ENCODE measurements at places on chromosomes 13 and 19.

- DNase-seq, result no peak
Observed at GRCh38 chr13:27117952-27118351, 53.7 kb downstream of the USP12 start.

DNA sequence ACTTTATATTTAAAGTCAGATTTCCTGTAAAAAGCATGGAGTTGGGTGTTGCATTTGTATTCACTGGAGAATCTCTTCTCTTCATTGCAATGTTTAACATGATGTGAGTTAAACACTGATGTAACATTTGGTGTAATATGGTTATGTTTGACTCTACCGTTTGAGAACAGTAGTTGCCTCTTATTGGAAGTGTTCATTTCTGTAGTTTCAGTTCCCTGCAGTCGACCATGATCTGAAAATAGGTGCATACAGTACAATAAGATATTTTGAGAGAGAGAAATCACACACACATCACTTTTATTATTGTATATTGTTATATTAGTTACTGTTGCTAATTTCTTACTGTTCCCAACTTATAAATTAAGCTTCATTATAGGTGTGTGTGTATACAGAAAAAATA, 105.2 kb upstream of the SPACA7 start:
- no peak for DNase-seq

GRCh38 chr19:13797870-13798269, 2.6 kb downstream of the ZSWIM4 start:
- no peak for DNase-seq

GRCh38 chr13:98883998-98884397, 93.9 kb downstream of the DOCK9 start:
- DNase-seq, result no peak

DNA sequence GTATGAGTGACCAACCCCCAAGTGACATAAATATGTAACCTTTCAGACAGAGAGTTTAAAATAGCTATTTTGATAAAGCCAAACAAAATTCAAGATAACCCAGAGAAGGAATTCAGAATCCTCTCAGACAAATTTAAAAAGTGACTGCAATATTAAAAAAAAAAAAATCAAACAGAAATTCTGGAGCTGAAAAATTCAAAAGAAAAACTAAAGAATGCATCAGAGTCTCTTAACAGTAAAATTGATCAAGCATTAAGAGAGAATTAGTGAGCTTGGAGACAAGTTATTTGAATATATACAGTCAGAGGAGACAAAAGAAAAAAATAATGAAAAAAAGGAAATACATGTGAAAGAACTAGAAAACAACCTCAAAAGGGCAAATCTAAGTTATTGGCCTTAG, 53.1 kb upstream of the ATXN8OS start:
- DNase-seq, result no peak

DNA sequence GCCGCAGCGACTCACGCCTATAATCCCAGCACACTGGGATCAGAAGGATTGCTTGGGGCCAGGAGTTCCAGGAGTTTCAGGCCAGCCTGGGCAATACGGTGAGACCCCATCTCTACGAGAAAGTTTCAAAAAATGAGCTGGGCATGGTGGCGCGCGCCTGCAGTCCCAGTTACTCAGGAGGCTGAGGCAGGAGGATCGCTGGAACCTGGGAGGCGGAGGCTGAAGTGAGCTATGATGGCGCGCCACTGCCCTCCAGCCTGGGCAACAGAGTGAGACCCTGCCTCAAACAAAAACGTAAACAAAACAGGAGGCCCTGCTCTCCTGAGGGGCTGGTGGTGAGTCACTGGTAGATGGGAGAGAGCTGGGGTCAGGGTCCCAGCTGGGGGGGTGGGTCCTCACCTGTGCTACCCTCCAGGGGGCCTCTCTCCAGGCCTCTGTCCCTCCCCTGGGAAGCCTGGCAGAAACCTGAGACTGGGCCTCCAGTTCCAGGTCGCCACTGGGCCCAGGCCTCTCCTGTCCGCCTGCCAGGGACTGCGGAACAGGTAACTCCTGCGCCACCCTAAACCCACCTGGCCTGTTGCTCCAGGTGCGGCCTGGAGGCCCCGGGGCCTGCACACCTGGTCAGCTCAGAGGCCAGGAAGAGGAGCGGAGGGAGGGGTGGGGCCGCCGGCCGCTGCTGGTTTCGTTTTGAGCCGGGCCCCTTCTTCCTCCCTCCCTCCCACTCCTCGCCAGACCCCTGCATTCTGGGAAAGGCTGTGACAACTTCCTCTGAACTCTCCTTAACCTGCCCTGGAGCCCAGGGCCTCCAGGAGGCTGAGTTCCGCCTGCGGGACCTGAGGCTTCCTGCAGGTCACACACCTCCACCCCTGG, 17.2 kb upstream of the ZBTB7A start:
- DNase-seq, result no peak

GRCh38 chr13:21703846-21704245, 33.0 kb downstream of the FGF9 start:
- no peak for DNase-seq

- DNase-seq, result no peak
Observed at GRCh38 chr19:57559008-57559403, 657 bp downstream of the ZNF550 start.

DNA sequence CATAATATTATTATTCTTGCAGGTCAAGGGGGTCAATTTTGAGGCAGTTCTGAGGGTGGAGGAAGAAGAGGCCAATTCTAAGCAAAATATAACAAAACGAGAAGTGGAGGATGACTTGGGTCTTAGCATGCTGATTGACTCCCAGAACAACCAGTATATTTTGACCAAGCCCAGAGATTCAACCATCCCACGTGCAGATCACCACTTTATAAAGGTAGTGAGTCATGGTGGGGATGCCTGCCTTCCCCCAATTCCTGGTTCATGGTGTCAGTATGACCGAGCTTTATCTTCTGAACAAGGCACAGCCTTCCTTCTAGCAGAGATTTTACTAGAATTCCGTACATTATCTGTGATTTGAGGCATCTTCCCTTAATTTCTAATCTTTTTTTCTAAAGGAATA, 9.4 kb upstream of the DCUN1D2 start:
- DNase-seq, result no peak

DNA sequence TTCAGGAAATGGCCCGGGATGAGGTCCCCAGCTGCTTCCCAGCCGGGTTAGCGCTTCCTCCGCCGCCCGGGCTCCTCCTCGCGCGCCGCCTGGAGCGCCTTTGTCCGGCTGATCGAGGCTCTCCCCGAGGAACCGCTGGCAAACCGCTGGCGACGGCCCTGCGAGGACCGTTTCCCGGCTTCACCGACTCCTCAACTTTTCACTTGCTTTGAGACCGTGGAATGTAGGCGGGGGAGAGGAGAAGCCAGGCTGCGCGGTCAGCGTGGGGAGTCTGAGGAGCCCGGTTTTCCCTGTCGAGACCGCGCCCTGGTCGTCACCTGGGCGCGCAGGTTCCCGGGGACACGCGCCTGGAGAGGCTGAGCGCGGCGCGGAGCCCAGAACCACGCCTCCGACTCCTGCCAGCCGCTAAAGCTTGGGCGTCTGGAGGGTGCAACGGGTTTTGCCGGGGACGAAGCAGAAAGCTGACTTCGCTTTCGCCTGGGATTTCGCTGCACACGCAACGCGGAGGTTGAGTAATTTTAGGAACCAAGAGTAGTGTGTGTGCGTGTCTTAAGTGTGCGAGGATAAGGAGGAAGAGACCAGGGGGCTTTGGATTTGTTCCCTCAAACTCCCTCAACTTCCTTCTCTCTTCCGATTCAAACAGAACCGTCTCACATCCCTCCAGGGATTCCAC, 7.3 kb upstream of the DGKH start:
- DNase-seq, result no peak

DNA sequence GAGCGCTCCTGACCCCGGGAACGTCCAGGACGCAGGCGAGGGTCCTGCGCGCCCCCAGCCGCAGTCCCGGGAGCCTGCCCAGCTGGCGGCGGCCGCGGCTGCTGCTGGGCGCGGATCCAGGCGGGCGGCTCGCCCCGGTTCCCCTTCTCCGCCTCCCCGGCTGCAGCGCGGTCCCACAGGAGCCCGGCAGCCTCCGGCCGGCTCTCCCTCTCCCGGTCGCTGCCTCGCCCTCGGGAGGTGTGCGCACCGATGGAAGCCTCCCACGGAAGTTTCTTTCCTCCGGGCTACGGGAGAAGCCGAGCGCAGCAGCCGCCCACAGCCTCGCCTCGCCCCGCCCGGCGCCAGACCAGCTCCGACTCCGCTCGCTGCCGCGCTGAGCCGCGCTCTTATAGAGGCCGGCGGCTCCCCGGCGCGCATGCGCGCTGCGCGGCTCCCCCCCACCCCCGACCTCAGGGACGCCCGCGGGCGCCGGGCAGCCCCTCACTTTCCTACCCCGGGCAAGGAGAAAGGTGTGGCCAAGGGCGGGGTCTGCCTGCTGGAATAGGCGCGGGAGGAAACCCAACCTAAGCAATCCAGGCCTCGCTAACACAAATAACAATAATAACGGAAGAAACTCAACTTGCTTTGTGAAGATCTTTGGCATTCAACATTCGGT, at the start of gene SHISA2:
TSS of gene SHISA2 (minus strand) at position 360 of the 655 bp plus-strand sequence. CDS start 1,041 bp downstream, outside the sequence.
- DNase-seq, result peak; percentile 37

DNA sequence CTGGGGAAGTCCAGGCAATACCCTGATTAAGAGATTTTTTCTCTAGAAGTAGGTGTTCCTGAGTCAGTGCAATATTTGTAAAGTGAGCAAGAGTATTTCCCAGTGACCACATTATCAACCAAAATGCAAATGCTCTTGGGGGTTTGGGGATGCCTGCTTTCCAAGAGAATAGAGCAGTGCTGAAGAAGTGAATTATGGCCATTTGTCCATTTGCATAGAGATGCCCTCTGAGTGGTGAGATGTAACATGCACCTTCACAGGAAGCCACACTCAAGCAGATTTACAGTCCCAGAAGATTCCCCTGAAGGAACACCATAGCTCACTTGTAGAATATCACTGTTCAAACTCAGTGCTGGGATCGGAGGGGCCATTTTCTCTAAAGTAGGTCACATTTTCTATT, 71.8 kb downstream of the TNFSF11 start:
- DNase-seq, result no peak

DNA sequence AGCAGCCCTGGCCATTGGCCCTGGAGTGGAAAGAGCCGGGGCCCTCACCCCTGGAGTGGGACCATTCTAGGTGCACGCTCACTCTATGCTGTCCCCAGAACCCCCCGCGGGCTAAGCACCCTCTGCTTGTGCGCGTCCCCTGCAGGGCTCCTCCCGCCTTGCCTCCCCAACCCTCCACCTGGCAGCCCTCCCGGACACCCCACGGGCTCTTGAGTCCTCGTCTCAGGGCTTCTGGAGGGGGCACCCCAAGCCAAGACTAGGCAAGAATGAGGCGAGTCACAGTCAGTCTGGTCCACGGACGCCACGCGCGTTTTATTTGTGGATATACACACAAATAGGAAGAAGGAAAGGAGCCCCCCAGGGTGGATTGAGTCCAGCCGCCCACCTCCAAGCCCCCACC, 7.0 kb upstream of the TMEM161A start:
- no peak for DNase-seq

DNA sequence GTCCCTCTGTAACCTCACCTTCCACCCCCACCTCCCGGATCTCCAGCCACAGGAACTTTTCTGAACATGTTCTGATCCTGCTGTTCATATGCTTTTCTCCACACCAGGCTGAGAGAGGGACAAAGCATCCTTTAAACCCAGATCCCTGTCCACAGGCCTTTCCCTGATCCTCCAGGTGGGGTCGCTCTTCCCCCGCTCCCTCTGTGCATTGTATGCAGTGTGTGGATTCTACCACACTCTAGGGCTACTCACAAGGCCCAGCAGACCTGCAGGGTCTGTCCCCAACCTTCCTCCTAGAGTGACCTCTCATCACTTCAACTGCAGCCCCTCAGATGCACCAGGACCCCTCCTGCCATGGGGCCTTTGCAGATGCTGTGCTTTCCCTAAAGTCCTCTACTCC, 1200.6 kb downstream of the UQCRFS1 start:
- DNase-seq, result peak; percentile 77

DNA sequence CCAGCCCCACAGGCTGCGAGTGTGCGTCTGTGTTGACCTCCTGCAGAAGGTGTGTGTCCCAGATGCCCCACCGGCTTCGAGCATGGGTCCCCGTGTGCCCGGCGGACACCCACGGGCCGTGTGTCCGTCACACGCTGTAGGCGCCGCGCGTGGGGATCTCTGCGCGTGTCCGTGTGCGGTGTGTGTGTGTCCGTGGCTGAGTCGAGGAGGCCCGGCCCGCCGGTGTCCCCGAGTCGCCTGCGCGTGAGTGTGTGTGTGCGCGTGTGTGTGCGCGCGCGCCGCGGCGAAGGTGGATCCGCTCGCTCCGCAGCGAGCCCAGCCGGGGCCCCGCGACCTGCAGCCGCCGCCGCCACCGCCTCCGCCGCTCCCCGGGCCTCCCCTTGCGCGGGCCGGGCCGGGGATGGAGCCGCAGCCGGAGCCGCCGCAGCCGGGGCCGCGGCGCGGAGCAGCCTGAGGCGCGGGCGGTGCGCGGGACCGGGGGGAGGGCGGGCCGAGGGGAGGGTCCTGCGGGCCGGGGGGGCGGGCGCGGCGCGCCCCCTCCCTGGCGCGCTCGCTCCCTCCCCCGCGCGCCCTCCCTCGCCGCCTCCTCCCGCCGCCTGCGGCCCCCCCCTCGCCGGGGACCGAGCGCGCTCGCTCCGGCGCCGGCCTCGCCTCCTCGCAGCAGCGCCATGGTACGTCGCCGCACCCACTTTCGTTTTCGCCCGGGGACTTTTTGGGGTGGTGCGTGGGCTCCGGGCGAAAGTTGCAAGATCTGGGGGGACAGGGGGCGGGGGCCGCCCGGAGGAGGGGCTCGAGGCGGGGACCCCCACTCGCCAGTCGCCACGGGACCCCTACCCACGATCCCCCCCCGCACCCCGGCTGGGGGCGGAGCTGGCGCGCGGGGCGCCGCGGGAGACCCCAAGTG, 7.1 kb upstream of the NFIC start:
- DNase-seq, result peak; percentile 89

GRCh38 chr19:12800466-12800770, 1.2 kb downstream of the PRDX2 start:
- no peak for DNase-seq

DNA sequence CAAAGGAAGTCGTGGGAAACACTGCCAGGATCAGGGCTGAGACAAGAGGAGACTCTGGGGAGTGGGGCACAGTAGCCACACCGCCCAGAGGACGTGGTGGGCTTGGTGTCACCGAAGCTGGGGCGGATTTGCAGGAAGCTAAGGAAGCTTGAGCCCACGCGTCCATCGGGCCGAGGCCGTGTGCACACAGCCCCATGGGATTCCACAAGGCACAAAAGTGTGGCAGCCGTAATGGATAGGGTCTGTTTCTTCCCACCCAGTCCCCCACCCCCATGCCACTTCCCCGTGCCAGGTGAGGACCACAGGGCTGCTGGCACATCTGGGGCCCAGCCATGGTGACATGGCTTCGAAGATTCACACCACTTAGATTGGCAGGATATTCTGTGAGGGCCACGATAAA, 153.2 kb upstream of the SPACA7 start:
- no peak for DNase-seq
